ENCODE measurements at places on chromosomes 6 and 20.

- no peak for DNase-seq
Measured at GRCh38 chr6:166650824-166651807, 24.1 kb upstream of the RPS6KA2 start.

GRCh38 chr6:107321793-107322192, 137.6 kb downstream of the PDSS2 start:
- DNase-seq = no peak

GRCh38 chr20:59246691-59247400, 53.6 kb upstream of the EDN3 start:
- no peak for DNase-seq

DNA sequence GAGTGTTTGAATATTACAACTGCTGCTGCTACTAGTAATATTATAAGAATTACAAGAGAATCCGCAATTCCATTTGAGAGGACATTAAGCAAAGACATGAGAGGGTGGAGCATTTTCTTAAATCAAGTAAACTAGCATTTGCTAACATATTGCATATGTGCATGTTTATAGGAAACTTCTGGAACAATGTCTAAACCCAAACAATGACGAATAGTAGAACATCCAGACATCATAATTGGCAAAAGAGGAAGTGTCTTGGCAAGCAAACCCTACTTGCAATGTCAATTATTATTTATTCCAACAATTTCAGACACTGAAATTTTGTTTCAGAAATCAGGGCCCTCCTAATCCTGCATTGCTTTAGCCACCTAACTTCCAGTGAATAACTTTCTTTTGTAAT, 1155.3 kb upstream of the GJE1 start:
- DNase-seq = no peak
